ENCODE measurements at places on chromosomes 11 and 22.
A peak's percentile ranks its signal among the peaks of the same experiment; 100 is the strongest.

- DNase-seq = no peak
Observed at GRCh38 chr11:66546966-66547661, 411 bp downstream of the ACTN3 start.

GRCh38 chr11:73894725-73895335, 18.0 kb downstream of the PAAF1 start:
- DNase-seq = no peak

DNA sequence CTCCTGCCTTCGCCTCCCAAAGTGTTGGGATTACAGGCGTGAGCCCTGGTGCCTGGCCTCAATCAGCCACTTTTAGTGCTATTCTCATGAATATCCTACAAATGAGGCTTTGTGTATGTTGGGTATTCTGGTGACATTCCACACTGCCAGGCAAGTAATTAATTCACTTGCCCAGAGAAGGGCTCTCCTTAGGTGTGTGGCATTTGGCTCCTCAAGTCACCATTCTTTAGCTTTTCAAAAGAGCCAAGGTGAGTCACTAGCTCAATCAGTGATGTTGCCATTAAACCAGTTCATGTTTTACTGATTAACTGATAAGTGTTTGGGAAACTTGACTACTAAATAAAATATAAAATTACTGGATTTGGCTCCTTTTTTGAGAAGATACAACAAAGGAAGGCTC, 52.2 kb downstream of the SLC25A17 start:
- no peak for DNase-seq

GRCh38 chr11:64803846-64804345, 882 bp upstream of the MAP4K2 start:
- DNase-seq = no peak

- DNase-seq = no peak
Observed at GRCh38 chr11:10295064-10295901, 1.3 kb upstream of the SBF2 start.

- DNase-seq = no peak
Observed at GRCh38 chr22:22527312-22527711, 7.2 kb upstream of the ZNF280A start.

- no peak for DNase-seq
Observed at GRCh38 chr11:12882670-12883069, 126.4 kb upstream of the RASSF10 start.

- peak; percentile 20 for DNase-seq
Observed at GRCh38 chr11:62444236-62444833, 25.5 kb downstream of the SCGB1A1 start.

- peak; percentile 56 for DNase-seq
Observed at GRCh38 chr11:58575377-58576020, at the start of gene LPXN. LPXN (minus strand) TSS chr11:58575856; CDS start chr11:58575772, 84 bp downstream.

- DNase-seq = no peak
Observed at GRCh38 chr11:68351450-68352275, 39.3 kb downstream of the LRP5 start.

DNA sequence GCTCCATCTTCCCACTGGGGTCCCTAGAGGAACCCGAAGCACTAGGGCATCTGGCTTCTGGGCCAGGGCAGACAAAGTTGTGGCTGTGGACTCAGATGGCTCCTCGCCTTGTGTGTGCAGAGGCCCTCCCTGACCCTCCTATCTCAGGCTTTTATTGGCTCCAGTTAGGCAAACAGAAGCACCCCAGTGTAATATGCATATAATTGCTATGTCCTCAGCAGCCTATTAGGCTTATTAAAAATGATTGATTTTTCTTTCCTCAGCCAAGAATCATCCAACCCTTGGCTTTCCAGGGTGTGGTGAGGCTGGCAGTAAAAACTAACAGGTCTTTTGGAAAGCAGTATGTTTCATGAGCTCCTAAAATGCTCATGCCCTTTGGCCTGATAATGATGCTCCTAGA, 22.3 kb downstream of the UPB1 start:
- no peak for DNase-seq

- DNase-seq = no peak
Observed at GRCh38 chr22:39560127-39560526, 10.4 kb upstream of the CACNA1I start.

GRCh38 chr22:35892192-35892591, 136.4 kb downstream of the RBFOX2 start:
- DNase-seq = no peak

- DNase-seq = peak; percentile 9
Observed at GRCh38 chr22:23534851-23535717, 45.0 kb downstream of the IGLL1 start.

GRCh38 chr22:32646476-32646875, 155.0 kb upstream of the TIMP3 start:
- DNase-seq = no peak

DNA sequence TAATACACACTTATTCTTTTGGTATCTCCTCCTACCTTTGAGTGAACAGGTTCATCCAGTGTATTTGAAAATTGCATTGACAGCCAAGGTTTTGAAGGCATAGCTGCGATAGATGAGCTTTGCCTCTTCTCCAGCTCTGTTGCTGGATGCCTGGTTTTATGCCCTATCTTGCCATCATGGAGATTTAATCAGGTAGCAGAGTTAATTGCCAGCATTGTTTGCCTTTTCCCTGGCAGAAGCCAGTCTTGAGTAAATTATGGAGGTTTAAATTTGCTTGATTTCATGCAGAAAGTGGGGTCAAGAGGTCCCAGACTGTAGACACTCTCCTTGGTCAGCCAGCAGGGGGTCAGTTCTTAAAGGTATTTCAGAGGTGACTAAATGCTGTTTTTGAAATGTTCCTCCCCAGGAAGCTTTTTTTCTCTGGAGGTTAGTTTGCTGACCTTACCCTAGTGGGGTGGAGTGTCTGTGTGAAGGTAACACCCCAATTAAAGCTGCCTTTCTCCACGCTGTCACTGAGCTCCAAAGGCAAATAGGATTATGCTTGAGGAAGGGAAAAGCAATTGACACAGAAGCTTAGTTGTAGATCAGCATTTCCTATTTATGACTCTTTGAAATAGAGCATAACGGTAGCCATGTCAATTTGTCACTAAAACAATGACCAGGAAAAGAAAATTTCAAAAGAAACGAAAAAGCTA, 96.0 kb downstream of the EXT2 start:
- no peak for DNase-seq

GRCh38 chr11:70305501-70305900, 35.0 kb downstream of the PPFIA1 start:
- no peak for DNase-seq

- no peak for DNase-seq
Observed at GRCh38 chr22:30211124-30211820, 35.3 kb downstream of the LIF start.

DNA sequence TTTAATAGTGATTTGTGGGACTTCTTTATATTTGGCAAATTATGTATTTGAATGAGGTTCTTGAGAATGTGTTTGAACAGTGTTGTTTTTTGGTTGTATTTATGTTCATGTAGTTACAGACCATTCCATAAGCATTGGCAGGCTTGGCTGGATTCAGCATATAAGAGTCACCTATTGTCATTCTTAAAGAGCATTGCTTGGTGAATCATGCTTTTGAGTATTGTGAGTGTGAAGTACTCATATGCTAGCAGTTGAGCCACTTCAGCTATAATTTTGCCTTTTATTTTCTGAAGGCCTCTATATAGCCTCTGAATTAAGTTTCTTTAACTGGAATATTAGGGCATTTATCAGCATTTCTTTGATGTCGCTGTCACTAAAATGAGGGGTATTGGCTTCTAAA, 110.0 kb upstream of the GAL start:
- DNase-seq = no peak

DNA sequence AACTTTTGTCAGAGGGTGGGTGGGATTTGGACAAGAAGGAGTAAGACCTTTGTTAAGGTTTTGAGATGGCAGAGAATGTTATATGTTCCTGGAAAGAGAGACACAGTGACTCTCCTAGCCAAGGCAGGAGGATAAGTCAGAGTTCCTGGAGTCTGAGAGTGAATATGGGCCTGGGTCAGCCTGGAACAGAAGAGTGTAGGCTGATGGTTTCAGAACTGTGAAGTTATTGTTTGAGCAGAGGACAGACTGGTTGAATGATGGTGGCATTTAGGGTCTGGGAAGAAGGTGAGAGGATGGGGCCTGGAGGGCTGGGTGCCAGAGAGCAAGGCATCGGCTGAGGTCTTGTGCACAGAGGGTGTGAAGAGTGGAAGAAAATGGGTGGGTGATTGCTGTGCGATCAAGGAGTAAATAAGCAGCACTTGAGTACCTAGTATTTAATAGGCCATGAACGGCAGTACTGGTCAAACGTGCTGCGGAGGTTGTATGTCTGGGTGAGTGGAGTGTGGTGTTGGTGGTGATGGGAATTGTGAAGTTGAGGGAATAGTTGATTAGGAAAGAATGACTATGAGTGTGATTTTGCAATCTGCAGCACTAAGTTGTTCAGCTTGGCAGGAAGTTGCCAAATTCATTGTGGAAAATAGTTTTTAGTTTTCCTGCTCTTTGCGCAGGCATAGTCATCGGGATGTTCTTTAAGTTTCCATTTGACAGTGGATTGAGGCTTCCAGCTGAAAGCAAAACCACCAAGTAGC, 1.8 kb downstream of the PANX1 start:
- DNase-seq = no peak

DNA sequence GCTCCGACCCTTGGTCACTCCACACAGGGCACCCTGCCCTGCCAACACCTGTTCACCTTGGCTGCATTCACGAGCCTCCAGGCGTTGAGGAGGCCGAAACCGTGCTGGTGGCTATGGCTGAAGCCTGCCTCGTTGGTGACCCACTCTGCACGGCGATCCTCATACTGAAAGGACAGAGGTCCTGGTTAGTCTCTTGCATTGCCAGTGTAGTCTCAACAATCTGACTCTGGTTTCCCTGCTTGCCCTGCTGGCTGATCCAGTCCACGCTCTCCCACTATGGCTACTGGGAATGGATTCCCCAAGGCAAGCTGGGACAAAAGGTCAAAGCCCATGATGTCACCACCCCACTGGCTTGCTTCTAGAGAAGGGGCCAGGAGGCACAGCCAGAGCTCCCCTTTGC, 12.9 kb downstream of the PCSK7 start:
- no peak for DNase-seq

- DNase-seq = no peak
Observed at GRCh38 chr11:728901-729491, 18.3 kb upstream of the TALDO1 start.

DNA sequence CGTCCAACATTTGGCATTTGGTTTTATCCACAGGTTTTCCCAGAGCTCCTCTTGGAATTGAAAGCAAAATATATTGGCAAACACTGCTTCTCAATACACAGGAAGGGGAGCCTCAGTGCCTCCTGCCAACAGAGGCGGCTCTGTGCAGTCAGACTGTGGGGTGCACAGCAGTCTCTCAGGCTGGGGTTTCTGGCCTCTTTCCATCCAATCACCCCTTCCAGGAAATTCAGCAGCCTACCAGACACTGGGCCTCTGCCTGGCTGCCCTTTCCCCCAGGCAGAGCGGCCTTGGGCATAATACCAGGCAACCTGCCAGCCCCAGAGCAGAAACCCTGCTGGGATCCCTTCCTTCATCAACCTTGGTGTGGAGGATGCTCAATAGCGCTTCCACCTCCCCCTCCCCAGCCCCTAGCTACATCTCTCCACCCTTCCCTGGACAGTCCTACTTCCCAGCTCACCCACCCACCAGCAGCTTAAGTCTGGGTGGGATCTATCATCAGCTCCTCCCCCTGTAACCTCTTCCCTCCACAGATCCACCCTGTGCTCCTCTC, 17.8 kb upstream of the RAPSN start:
- no peak for DNase-seq

GRCh38 chr11:75264971-75265370, 24.4 kb downstream of the TPBGL start:
- DNase-seq = no peak

DNA sequence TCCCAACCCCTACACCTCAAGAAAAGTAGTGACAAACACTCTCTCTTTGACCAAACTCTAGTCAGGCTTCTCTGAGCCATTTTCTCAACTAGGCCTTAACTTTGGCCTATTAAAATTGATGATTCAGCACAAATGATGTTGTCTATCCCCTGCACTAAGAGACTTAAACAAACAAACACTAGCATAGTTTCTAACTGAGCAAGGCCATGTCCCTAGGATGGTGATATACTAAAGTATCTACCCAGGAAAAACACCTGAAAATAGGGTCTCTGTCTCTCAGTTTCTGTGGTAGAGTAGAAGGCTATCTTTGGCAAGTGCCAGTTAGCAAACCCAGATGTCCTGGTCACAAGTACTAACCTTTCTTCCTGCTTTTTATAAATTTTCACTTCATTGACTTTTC, 219.7 kb upstream of the ANO3 start:
- no peak for DNase-seq

DNA sequence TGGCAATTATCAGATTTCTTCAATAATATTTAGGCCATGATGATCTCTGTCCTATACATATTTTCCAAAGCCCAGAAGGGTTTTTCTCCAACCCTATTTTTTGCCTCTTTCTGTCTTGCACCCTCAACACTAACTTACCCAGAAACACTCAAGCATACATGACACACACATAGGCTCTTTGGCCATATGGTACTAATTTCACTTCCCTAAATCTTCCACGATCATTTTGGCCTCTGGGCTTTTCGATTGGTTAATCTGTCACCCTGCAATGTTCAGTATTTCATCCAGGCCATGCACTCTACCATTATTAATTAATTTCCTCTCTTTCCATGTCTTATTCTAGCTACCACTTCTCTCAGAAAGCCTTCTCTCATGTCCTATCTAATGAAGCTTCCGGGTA, 59.8 kb downstream of the LUZP2 start:
- no peak for DNase-seq

- DNase-seq = no peak
Observed at GRCh38 chr11:122179961-122180834, 64.2 kb upstream of the BLID start.

GRCh38 chr11:118870396-118871343, 13.0 kb upstream of the CXCR5 start:
- no peak for DNase-seq

DNA sequence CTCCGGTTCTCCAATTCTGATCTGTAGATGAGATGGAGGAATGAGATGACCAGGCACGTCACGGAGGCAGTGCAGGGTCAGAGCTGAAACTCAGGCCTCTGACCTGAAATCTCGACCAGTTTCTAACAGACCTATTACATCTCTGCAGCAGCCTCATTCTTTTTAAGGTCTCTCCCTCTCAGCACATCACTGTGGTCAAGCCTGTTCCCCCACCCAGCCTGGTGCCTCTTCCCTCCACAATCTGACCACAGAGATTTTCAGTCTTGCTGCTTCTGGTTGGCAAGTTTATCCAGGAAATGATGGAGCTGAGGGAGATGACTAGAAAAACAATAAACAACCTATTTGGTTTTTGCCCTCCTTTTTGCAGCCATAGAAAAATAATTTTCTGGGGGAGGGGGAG, 9.5 kb downstream of the GRAMD1B start:
- DNase-seq = no peak

Data from activated CD8-positive, alpha-beta memory T cell treated with anti-CD3 and anti-CD28 coated beads, Interleukin-2, amount 50 U/mL, for 4 hours (primary cell).